ENCODE measurements at places on chromosomes 11 and 22. TPM values are rescaled to one million over a fixed set of nuclear protein-coding genes. Genes with fewer than 3 reads are reported as not detected.
A peak's percentile ranks its signal among the peaks of the same experiment; 100 is the strongest.

- no peaks in the 10 kb centered on the region for H3K4me1 ChIP-seq
- DNase-seq: no peak
- no peak overlapping the region for H3K4me3 ChIP-seq
- H3K36me3 ChIP-seq: no peaks in the 10 kb centered on the region
- no peak overlapping the region for H3K27ac ChIP-seq
- no peaks in the 10 kb centered on the region for H3K27me3 ChIP-seq
These were observed 137.1 kb downstream of the TRPC6 start for GRCh38 chr11:101446726-101447125.

OR52A1 gene
- not detected for total RNA-seq

MRGPRX4 gene
- not detected for total RNA-seq

TRIM34 gene
- total RNA-seq: 4.6 TPM

- H3K27me3 ChIP-seq: no peaks in the 10 kb centered on the region
- H3K36me3 ChIP-seq: no peaks in the 10 kb centered on the region
- H3K4me1 ChIP-seq: no peaks in the 10 kb centered on the region
- DNase-seq: no peak
These were observed 114.4 kb downstream of the NCAM1 start for GRCh38 chr11:113075586-113076095.

- no peaks in the 10 kb centered on the region for H3K4me1 ChIP-seq
- DNase-seq: no peak
- no peaks in the 10 kb centered on the region for H3K36me3 ChIP-seq
- H3K27me3 ChIP-seq: peaks cover 1% of the 10 kb centered on the region
These were observed 118.1 kb downstream of the BBOX1 start for GRCh38 chr11:27158456-27159334.

GRCh38 chr11:124069429-124070401, 28.6 kb upstream of the OR10G7 start:
- no peak overlapping the region for H3K27ac ChIP-seq
- H3K36me3 ChIP-seq: no peaks in the 10 kb centered on the region
- DNase-seq: peak; percentile 38
- peak overlapping the region; percentile 41 for H3K4me3 ChIP-seq
- H3K27me3 ChIP-seq: peaks cover 14% of the 10 kb centered on the region

RAB36 gene
- not detected for total RNA-seq

DNA sequence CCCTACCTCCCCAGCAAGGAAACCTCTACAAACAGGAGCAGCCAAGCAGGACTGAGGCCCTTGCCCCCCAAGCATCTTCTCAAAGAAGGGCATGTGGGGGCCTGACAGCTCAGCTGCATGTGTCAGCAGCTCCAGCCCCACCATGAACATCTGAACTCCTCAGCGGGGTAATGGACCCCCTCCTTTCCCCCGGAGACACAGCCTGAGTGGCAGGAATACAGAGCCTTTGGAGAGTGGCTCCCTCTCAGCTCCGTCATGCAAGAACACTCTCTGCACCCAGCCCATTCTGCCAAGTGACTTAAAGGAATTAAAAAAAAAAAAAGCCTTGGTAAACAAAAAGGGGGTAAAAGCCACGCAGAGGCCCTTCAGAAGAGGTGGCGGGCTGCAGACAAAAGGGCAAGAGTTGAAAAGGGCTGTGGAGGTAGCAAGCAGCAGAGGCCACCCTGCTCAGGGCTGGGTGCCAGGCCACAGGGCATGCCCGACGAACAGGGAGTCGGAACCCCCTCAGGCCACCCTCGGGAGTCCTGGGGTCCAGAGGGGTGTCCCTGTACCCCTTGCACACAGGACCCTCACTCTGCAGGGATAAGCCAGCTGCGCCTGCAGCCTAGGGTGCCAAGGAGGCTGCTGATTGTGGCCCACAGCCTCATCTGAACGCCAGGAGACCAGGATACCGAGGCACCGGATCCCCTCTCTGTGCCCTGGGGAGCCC, 62.5 kb downstream of the MACROD1 start:
- no peaks in the 10 kb centered on the region for H3K27me3 ChIP-seq
- no peak overlapping the region for H3K27ac ChIP-seq
- no peaks in the 10 kb centered on the region for H3K4me1 ChIP-seq
- H3K36me3 ChIP-seq: no peaks in the 10 kb centered on the region

DNA sequence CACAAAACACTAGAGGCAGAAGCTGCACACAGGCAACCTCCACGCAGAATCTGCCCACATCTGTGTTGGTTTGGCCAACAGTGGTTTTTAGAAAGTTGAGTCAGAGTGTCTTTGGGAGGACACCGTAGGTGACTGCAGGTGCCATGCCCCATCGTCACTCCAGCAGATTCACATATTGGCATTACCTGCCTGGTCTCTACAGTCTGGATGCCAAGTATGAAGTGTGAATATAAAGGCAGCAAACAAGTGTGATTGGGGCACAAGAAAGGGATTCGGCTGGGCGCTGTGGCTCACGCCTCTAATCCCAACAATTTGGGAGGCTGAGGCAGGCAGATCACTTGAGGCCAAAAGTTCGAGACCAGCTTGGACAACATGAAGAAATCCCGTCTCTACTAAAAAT, 11.0 kb upstream of the FXYD2 start:
- no peak overlapping the region for H3K27ac ChIP-seq
- H3K36me3 ChIP-seq: no peaks in the 10 kb centered on the region
- H3K4me1 ChIP-seq: peaks cover 27% of the 10 kb centered on the region
- no peak overlapping the region for H3K4me3 ChIP-seq
- H3K27me3 ChIP-seq: peaks cover 19% of the 10 kb centered on the region

DNA sequence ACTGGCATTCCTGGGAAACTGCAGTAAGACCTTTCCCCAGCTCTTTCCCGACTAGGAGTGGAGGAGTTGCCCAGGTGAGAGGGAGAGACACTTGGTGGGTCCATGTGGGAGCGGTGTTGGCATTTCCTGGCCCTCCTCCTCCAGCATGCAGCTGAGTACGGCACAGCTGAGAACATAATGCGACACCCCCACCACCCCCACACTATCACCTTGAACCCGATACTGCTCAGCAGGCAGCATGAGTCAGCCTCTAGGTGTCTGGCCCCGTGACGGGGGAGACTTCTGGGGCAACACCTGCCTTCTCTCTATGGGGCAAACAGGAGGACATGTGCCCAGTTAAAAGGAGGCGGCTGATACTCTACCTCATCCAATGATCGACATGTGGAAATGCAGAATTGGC, 64.4 kb downstream of the PKNOX2 start:
- H3K36me3 ChIP-seq: no peaks in the 10 kb centered on the region
- H3K4me3 ChIP-seq: no peak overlapping the region
- H3K27me3 ChIP-seq: peaks cover 6% of the 10 kb centered on the region
- no peaks in the 10 kb centered on the region for H3K4me1 ChIP-seq
- no peak overlapping the region for H3K27ac ChIP-seq

- no peaks in the 10 kb centered on the region for H3K4me1 ChIP-seq
- H3K4me3 ChIP-seq: no peak overlapping the region
- DNase-seq: no peak
- H3K27me3 ChIP-seq: no peaks in the 10 kb centered on the region
- no peak overlapping the region for H3K27ac ChIP-seq
These were observed 921.9 kb upstream of the TENM4 start for GRCh38 chr11:80362563-80363340.

- H3K4me3 ChIP-seq: no peak overlapping the region
- H3K36me3 ChIP-seq: no peaks in the 10 kb centered on the region
- peaks cover 3% of the 10 kb centered on the region for H3K27me3 ChIP-seq
- no peak overlapping the region for H3K27ac ChIP-seq
These were observed 14.6 kb upstream of the SLC25A18 start for GRCh38 chr22:17548756-17549035.

OR52H1 gene
- not detected for total RNA-seq

KRTAP5-1 gene
- not detected for total RNA-seq

APOBEC3C gene
- 71.5 TPM for total RNA-seq

GRCh38 chr22:50500452-50500851, 7.0 kb downstream of the LMF2 start:
- peaks cover 10% of the 10 kb centered on the region for H3K4me1 ChIP-seq
- H3K27me3 ChIP-seq: peaks cover 7% of the 10 kb centered on the region
- H3K36me3 ChIP-seq: no peaks in the 10 kb centered on the region
- DNase-seq: no peak

DNA sequence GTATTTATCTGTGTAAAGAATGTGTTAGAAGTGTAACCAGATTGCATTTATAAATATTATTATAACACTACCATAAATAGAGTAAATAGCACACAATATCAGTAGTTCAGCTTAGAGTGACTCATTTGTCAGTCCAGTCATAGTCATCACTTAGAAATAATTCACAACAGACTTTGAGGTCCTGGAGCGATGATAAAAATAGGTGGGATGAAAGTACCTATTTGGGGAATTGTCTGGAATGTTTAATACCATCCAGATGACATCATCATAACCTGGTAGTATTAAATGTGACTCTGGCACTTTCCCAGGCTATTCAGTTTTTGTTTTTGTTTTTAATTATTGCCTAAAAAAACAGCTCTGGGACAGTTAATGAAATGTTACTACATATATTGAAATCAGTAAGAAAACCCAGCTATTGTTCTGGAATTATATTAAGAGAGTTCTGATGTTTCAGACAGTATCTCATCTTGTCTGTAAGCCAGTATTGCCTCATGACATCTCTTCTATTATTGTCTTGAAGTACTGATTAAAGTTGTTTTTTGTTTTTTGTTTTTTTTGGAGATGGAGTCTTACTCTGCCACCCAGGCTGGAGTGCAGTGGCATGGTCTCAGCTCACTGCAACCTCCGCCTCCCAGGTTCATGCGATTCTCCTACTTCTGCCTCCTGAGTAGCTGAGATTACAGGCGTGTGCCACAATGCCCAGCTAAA, 74.8 kb downstream of the SIK2 start:
- no peaks in the 10 kb centered on the region for H3K27me3 ChIP-seq
- no peak for DNase-seq
- H3K4me1 ChIP-seq: peaks cover 7% of the 10 kb centered on the region
- H3K4me3 ChIP-seq: no peak overlapping the region

DNA sequence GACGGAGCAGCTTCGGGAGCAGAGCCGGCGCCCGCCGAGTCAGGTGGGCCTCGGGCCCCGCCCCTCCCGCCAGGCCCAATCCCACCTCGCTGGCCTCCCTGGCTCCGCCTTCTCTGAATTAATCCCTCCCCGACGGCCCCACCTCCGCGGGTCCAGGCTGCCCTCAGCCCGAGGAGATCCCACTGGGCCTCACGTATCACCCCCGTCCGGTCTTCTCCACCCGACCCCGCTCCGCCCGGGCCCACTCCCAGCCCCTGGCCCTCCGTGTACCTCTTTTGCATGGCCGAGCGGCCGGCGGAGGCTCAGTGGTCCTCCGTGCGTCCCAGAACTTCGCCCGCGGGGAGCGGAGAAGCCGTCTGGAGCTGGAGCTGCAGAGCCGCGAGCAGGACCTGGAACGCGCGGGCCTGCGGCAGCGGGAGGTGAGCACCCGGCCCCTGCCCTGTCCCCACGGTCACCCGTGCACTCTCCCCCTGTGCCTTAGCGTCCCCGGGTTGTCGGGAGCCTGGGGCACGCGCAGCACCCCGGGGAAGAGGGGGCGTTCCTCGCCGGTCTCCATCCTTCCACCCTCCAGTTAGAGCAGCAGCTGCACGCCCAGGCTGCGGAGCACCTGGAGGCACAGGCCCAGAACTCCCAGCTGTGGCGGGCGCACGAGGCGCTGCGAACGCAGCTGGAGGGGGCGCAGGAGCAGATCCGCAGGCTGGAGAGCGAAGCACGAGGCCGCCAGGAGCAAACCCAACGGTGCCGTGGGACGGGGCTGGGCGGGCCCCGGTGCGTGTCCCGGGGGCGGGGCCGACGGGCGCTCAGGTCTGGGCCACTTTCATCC, 2.2 kb upstream of the CD151 start:
- no peak overlapping the region for H3K27ac ChIP-seq
- peaks cover 37% of the 10 kb centered on the region for H3K27me3 ChIP-seq
- no peak for DNase-seq
- H3K36me3 ChIP-seq: peaks cover 2% of the 10 kb centered on the region
- H3K4me1 ChIP-seq: peaks cover 6% of the 10 kb centered on the region
- H3K4me3 ChIP-seq: peak overlapping the region; percentile 33

GRCh38 chr11:112518371-112518770, 257.7 kb upstream of the PLET1 start:
- DNase-seq: no peak
- H3K36me3 ChIP-seq: no peaks in the 10 kb centered on the region
- H3K27ac ChIP-seq: no peak overlapping the region
- no peak overlapping the region for H3K4me3 ChIP-seq

- DNase-seq: no peak
- H3K36me3 ChIP-seq: peaks cover 2% of the 10 kb centered on the region
- no peak overlapping the region for H3K4me3 ChIP-seq
- H3K27me3 ChIP-seq: no peaks in the 10 kb centered on the region
- H3K4me1 ChIP-seq: no peaks in the 10 kb centered on the region
These were observed 12.3 kb downstream of the PRR33 start for GRCh38 chr11:1879342-1879940.

DNA sequence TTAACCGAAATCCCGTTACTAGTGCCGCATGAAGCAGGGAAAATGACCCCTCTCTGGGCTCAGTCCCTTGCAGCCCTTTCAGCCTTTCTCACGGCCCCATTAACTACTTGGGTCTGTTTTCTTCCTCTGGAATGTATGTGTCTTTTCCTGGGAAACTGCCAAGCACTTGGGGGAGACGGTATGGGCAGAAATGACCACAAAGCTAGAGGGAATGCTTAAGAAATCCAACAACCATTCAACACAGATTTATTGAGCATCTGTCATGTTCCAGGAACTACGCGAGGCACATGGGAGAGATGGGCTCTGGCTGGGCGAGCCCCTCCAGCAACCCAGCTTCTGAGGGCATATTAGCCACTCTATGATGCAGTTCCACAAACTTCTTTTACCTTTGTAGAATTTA, 462.6 kb downstream of the BUD13 start:
- H3K27me3 ChIP-seq: peaks cover 1% of the 10 kb centered on the region
- H3K4me1 ChIP-seq: no peaks in the 10 kb centered on the region
- H3K36me3 ChIP-seq: no peaks in the 10 kb centered on the region

DNA sequence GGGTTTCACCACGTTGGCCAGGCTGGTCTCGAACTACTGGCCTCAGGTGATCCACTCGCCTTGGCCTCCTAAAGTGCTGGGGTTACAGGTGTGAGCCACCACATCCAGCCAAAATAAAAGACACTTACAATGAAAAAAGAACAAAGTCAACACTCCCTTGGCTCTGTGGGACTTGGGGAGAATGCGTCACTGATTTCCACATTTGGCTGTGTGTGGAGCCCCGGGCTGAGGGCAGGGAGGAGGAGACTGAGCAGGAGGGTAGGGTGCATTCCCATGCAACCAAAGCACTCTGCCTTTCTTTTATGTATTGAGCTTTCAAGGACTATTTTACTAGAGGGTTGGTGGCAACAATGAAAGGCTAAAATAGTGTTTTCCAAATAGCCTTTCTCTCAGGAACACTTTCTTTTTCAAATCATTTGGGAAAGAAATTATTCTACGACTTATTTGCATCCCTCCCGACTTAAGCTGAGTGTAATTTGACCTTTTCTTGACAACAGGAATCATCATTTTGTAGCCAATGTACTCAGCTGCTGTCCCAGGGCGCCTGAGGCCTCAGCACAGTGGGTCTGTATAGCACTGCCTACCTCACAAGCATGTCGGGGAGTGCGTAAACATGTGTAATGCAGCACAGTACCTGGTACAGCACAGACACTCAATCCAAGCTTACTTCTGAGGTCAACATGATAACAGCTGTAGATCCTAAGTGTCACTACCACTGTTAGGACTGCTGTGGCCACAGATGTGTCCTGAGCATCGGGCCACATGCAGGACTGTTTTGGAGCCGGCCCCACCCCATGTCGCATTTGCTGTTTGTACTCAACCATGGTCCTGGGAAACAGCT, 10.1 kb upstream of the SERPIND1 start:
- H3K4me3 ChIP-seq: no peak overlapping the region
- no peaks in the 10 kb centered on the region for H3K27me3 ChIP-seq
- H3K4me1 ChIP-seq: no peaks in the 10 kb centered on the region
- H3K27ac ChIP-seq: no peak overlapping the region
- DNase-seq: no peak

IGSF9B gene
- total RNA-seq: 73.6 TPM

Measured in activated T-helper 1 cell treated with anti-CD3 and anti-CD28 coated beads, Interleukin-12 subunit alpha, Interleukin-12 subunit beta, Interleukin-2, Interleukin-4 antibody, amounts not matched to agents 30 ng/mL and 10 ng/mL and 1 ng/mL, durations not matched to agents 14 hours and 24 hours and 36 hours (primary cell).